ENCODE measurements at places on chromosomes 1 and 21.

GRCh38 chr1:201074018-201074417, 38.2 kb downstream of the CACNA1S start:
- no peak for DNase-seq

- no peak for DNase-seq
Measured at GRCh38 chr1:147919896-147920295, 8.3 kb upstream of the GPR89B start.

- no peak for DNase-seq
Measured at GRCh38 chr1:228754646-228755268, 19.5 kb downstream of the RHOU start.

- peak; percentile 82 for DNase-seq
Measured at GRCh38 chr1:157090196-157090647, 9.4 kb downstream of the ETV3L start.

GRCh38 chr1:12121212-12122003, 45.4 kb upstream of the TNFRSF1B start:
- peak; percentile 47 for DNase-seq

GRCh38 chr1:238552271-238552670, 661.5 kb upstream of the ZP4 start:
- no peak for DNase-seq

DNA sequence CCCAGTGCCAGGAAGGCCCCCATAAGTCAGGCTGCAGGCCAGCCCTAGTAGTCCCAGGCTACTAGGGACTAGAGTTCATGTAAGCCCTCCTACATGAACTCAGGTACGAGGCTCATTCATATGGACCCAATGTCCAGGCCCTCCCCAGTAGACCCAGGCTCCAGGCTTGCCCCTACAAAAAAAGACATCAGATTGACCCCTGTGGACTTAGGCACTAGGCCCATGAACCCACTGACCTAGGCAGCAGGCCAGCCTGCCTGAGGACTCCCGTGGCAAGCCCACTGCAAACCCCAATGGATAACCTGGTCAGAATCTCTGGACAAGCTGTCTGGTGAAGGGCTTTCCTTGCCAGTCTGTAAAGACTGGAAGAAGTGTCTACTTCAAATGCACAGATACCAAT, 51.2 kb downstream of the TNNI3K start:
- no peak for DNase-seq

DNA sequence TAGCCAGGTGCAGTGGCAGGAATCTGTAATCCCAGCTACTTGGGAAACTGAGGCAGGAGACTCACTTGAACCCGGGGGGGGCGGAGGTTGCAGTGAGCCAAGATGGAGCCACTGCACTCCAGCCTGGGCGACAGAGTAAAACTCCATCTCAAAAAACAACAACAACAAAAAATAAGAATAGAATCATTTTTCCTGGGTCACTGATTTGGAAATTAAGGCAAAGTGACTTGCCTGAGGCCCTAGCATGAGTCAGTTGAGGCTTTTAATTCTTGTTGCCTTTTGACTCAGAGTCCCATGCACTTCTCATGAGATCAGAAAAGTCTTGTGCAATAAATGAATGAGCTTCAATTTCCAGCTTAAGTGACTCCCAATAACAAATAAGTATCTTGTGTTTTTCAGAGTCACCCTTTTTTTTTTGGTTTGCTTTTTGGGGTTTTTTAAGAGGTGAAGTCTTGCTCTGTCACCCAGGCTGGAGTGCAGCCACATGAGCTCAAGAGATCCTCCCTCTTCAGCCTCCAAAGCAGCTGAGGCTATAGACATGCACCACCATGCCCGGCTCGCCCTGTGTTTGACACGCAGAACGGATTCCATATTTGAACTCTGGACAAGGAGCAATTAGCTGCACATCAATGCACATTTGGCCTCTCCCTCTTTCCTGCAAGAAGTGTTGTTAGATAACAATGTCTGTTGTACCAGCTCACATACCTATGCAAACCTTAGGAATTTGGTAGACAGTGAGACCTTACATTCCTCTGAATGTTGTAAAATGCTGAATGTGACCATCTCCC, 3.4 kb upstream of the PLEKHM2 start:
- DNase-seq: no peak

DNA sequence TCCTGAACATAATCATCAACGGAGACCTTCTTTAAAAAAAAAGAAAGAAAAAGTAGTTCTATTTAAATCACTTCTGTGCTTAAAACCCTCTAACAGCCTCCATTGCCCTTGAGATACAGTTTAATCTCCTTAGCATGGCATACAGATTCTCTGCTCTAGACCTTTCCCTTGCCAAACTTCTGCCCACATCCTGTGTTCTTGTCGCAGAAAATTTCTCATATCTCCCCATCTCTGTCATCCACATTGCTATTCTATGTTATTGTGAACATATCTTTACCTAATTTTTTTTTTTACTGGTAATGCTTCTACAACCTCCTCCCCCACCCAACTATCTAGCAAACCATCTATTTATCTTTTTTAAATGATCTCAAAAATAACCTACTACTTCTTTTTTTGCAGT, 135.7 kb upstream of the PROX1 start:
- peak; percentile 40 for DNase-seq

GRCh38 chr21:38440746-38441145, 57.5 kb downstream of the ERG start:
- no peak for DNase-seq

- DNase-seq: no peak
Measured at GRCh38 chr1:113904293-113904673, 316 bp downstream of the AP4B1 start.

GRCh38 chr1:66495495-66495894, 38.5 kb upstream of the SGIP1 start:
- DNase-seq: no peak

- DNase-seq: peak; percentile 45
Measured at GRCh38 chr1:235843461-235843961, 23.2 kb downstream of the LYST start.

DNA sequence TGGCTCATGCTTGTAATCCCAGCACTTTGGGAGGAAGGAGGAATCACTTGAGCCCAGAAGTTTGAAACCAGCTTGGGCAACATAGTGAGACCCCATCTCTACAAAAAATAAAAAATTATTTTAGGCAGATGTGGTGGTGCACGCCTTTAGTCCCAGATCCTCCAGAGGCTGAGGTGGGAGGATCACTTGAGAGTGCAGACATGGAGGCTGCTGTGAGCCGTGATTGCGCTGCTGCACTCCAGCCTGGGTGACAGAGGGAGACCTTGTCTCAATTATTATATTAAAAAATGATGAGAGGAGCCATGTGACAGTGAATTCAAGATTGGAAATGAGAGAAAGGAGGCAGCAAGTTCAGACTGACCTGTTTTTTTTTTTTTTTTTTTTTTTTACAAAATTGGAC, 282.3 kb downstream of the ZP4 start:
- no peak for DNase-seq

- DNase-seq: no peak
Measured at GRCh38 chr1:50529510-50529909, 106.3 kb upstream of the DMRTA2 start.

- DNase-seq: no peak
Measured at GRCh38 chr1:207186503-207186902, 82.5 kb downstream of the C4BPA start.

DNA sequence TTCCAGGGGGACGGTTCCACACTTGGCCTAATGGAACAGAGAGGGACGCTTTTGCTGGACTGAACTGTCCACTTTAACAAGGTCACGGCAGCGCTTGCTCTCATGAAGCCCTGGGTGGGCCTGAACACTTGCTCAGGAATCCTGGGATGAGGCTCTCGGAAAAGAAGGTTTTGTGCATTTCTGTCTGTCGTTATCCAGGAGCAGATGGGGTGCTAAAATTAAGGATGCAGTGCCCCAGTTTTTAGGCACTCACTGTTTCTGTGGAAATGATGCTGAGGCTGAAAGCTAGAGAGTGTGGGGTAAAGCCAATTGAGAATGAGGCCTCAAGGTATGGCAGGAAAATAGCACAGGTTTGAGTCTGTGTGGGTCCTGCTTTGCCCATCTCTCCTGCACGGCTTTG, 111.0 kb downstream of the DAB1 start:
- no peak for DNase-seq

DNA sequence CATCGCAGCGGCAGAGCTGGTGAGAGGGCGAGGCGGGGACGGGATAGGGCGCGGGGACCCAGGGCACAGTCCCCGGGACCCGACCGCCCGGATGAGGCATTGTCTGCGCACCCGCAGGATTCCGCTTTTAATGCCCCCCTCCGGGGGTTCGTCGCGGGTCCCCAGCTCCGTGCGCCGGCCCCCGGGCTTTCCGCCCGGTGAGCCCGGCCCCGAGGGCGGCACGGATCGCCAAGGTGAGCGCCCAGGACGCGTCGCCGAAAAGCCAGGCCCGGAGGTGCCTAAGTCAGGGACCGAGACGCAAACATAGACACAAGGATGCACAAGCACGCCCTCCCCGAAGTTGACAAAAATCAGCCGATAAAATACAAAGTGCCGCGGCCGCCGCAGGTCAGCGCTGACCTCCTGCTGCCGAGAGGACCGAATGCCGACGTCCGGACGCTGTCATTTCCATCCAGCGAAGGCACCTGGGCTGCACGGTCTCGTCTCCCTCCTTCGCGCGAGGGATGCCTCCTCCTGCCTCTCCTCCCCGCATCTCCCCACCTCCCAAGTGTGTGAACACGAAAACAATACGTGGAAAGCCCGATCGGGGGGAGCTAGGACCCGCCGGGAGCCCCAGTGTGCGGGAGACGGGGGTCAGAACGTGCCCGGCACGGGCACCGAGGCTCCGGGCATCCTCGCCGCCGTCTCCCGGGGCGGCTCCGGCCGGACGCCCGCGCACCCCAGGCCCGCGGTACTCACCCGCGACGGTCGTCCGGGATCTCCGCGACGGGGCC, 101.1 kb upstream of the SOD1 start:
- peak; percentile 36 for DNase-seq

DNA sequence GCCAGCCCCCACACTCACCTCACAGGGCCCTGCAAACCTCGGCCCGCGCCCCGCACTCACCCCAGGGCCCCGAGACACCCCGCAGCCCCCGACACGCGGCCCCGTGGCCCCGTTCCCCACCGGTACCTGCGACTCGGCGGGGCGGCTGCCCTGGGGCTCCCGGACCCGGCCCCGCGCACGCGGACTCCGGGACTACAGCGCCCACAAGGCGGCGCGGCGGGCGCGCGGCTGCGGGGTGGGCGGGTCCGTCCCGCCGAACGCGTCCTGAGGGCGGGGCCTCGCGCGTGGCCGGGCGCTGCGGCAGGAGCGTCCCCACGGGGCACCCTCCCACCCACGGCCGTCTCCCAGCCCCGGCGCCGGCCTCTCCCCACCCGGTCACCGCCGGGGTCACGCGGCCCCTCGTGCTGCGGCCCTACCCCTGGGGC, at the start of gene SLC19A1:
SLC19A1 (minus strand) TSS at position 199 of the 425 bp plus-strand sequence. CDS start 4,481 bp downstream, outside the sequence.
- DNase-seq: peak; percentile 70

DNA sequence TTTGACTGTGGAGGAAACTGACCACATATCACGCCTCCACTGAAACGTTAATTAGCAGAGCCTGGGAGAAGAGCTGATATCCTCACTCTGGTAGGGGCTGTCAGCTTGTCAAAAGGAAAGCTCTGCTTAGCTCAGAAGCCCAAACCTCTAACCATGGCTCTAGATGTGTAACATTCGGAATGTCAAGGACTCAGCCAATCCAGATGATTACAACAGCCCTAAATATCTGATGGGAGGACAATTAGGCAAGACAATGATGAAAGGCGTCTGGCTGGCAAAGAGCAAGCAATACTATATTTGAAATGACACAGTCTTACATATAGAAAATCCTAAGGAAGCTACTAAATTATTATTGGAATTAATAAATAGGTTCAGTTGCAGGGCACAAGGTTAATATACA, 45.7 kb upstream of the COX20 start:
- no peak for DNase-seq

- no peak for DNase-seq
Measured at GRCh38 chr1:169795687-169796086, 980 bp upstream of the METTL18 start.

- no peak for DNase-seq
Measured at GRCh38 chr21:44350773-44351481, 2.5 kb upstream of the TRPM2 start.

- no peak for DNase-seq
Measured at GRCh38 chr1:121558514-121558913, 373.7 kb downstream of the SRGAP2C start.

- no peak for DNase-seq
Measured at GRCh38 chr1:164735315-164736052, 176.5 kb downstream of the PBX1 start.

GRCh38 chr1:112517231-112517630, 8.5 kb downstream of the WNT2B start:
- no peak for DNase-seq

- DNase-seq: no peak
Measured at GRCh38 chr21:39610703-39611102, 2.0 kb upstream of the B3GALT5 start.

DNA sequence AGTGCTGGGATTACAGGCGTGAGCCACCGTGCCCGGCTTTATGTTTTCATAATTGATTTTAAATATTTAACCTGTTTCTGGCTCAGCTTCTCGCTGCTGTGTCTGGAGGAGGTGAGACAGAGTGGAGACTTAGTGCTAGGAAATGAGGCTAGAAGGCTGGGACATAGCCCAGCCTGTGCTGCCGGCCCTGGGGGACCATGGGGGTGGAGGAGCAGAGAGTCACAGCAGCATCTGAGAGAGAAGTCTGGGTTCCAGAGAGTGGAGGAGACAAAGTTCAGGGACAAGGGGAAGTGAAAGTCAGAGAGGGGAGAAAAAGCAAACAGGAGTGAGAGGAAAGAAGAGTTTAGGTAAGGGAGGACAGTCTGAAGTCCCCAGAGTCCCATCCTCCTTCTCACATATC, 71.9 kb downstream of the LHX9 start:
- DNase-seq: no peak

DNA sequence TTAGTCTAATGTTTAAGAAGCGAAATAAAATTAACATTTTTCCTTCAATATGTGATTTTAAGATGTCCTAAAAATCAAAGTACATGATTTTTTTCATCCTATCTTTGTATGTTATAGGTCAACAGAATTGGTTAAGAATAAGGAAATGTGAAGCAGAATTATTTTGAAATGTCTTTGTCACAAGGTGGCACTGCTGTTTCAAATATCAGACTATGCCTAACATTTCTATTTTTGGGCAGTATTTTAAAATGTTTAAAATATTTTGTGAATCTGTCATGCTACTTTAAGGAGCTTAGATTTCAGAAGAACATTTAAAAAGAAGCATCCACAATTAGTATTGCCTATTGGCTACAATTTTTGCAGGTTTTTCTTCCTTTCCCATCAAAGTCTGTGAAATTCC, 38.7 kb downstream of the AMY1C start:
- DNase-seq: no peak

GRCh38 chr1:70405780-70406416, 5.2 kb upstream of the CTH start:
- DNase-seq: no peak

DNA sequence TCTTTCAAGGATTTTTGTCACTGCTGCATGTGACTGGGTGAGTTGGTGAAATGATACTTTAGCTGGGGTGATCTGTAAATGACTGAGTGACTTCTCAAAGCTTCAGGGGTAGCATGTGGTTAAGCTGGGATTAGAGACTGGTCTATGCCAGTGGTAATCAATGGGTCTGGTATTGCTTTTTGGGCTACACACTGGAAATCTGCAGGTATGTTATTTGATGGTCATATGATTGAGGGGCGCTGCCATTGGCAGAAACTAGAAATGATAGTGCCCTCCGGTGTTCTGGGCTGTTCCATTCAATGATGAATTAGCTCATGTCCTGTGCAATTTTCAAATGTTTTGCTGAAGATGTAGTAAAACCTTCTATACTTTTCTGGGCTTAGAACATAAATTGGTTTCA, 39.7 kb upstream of the DNAJC6 start:
- DNase-seq: no peak

All from CD4-positive, alpha-beta T cell treated with Interleukin-17A for 1 hour (primary cell).